ENCODE measurements at places on chromosomes 16 and 17.

DNA sequence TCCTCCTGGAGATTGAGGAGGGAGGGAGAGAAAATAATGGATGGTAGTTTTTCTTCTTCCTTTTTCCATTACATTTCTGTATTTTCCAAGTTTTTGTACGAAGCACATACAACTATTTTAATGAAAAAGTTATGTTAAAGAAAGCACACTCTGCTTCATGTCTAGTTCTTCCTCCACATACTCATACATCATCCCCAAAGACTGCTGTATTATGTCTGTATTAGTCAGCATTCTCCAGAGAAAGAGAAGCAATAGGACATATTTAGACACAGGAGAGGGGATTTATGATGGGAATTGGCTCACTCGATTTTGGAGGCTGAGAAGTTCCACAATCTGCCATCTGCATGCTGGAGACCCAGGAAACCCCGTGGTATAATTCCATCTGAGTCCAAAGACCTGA lies 10.1 kb upstream of the ACSM2A start:
- no peak for DNase-seq

GRCh38 chr16:88940862-88941817 lies 35.9 kb downstream of the CBFA2T3 start:
- DNase-seq = peak; percentile 47

- no peak for DNase-seq
Observed at GRCh38 chr16:81697616-81698309, 81.3 kb upstream of the PLCG2 start.

DNA sequence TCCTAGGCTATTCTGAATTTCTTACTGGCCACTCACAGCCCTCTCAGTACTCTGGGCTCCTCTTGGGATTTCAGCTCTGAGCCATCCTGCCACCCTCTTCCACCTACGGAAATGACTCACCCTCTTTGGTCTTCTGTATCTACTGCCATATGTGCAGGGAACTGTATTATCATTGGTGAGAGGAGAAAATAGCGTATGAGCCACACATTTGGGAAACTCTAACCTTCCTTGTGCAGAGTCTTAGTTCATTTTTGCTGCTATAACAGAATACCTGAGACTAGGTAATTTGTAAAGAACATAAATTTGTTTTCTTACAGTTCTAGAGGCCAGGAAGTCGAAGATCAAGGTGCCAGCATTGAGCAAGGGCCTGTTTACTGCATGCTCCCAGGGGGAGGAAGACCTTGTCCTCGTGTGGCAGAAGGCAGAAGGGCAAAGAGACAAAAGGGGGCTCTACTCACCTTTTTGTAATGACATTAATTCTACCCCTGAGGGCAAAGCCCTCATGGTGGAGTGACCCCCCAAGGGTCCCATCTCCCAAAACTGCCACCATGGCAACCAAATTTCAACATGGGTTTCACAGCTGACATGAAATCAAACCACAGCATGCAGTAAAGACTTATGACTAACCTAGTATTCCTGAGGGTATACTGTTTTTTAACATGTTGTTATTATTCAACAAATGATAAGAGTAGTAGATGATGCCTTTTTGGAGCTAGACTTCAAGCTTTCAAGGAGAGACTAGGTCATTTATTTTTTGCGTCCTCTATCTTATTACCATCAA lies 191.8 kb downstream of the PRKCA start:
- DNase-seq = peak; percentile 39
